ENCODE measurements at places on chromosomes 4 and X.

GRCh38 chr4:47913330-47913729 is 1.1 kb downstream of the NFXL1 start:
- DNase-seq = no peak

- DNase-seq = no peak
These were observed 54.6 kb upstream of the CLCN4 start for GRCh38 chrX:10102046-10102704.

- DNase-seq = no peak
These were observed 6.9 kb downstream of the SH3RF1 start for GRCh38 chr4:169263791-169264392.

DNA sequence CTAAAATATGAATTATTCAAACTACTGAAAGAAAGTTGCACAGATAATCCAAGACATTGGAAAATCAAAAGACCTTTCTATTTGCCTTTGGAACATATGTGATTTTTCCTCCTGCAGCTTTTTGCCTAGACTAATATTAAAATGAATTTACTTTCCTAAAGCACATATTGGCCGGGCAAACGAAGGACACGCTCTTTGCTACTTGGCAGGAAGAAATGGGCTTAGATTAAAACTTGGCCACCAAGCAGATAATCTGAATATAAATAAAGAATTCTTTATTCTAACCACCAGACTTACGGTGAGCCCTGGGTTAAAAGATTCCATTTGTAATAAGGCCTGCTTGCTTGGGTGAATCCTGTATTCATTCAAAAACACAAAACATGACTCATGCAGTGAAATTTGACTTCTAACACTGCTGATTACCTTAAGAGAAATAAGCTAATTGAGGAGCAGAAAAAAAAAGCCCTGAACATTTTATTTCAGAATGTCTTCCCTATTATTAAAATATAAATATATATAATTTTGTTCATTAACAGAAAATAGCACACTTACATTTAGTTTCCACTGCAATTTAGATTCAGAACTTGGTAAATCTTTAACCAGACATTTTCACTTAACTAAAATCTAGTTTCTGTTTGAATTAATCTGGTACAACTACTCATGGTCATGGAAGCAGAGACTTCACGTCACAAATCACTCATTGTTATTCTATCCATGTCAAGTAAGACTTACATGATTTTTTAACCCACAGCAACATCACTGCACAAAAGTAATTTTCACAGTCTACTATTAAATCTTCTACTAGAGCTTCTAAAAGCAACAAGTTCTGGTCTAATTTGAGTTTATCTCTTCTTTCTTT is 116.1 kb upstream of the PLAC1 start:
- DNase-seq = no peak

GRCh38 chr4:13399257-13399656 is 84.9 kb downstream of the RAB28 start:
- no peak for DNase-seq

DNA sequence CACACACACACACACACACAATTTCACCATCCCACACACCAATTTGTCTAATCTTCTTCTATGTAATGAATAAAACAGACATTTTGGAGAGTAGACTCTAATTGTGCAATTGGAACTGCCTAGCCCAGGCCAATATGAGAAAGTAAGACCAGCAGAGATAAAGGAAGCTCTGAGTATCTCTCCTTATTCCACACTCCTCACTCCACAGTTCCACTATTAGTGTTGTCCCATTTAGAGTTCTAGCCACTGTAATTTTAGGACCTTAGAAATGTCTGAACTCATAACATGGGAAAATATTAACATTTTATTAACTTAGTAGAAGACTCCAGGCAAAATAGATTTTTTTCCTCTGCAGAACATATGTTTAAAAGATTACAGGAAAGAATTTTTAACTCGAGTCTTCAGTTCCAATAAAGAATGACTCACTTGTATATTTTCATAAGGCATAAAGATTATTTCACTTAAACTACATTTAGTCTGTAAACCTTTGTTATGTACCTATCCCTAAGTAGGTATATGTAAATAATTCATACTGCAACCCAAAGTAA is 297.6 kb upstream of the INTU start:
- no peak for DNase-seq

GRCh38 chr4:37666625-37667071 is 19.5 kb downstream of the RELL1 start:
- DNase-seq = no peak

DNA sequence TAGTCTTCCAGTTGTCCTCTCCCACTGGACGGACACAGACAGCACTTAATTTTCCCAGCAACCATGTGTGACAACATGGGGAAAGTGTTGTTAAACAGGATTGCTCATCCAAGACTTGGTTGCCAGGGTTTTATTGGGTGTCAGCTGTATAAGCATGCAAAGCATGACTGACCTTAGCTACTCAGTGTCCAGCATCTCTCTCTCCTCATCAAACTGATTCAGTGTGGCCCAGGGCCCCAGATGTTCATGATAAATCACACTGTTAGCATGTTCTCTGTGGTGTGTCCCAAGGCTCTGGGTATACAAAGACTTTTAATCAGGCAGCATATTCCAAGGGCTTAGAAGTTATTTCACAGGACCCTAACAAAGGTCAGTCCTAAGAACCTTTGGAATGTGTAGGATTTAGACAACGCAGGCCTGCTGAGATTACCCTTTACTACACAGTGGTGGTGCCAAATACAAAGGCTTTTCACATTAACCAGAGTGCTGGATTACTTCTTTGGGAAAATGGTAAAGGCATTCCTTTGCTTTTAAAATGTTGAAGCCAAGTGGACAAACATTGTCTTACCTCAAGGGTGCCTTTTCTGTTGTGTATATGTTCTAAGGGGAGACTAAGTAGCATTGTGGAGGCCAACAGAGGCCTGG is 213.3 kb downstream of the GLUD2 start:
- no peak for DNase-seq

Data from nucleus accumbens (tissue), 56 donors.